ENCODE measurements at places on chromosomes 2 and 18. TPM values are rescaled to one million over a fixed set of nuclear protein-coding genes. Genes with fewer than 3 reads are reported as not detected.

- no peak for DNase-seq
Observed at GRCh38 chr18:10893196-10893595, 256.2 kb downstream of the PIEZO2 start.

GRCh38 chr2:45852450-45853150, 201.1 kb downstream of the PRKCE start:
- no peak for DNase-seq

GRCh38 chr18:62741584-62741983, 26.2 kb downstream of the PHLPP1 start:
- no peak for DNase-seq

- peak; percentile 16 for DNase-seq
Observed at GRCh38 chr2:159807183-159808031, 9.4 kb upstream of the CD302 start.

- DNase-seq, result no peak
Observed at GRCh38 chr2:197079832-197080555, 153.5 kb upstream of the PGAP1 start.

DNA sequence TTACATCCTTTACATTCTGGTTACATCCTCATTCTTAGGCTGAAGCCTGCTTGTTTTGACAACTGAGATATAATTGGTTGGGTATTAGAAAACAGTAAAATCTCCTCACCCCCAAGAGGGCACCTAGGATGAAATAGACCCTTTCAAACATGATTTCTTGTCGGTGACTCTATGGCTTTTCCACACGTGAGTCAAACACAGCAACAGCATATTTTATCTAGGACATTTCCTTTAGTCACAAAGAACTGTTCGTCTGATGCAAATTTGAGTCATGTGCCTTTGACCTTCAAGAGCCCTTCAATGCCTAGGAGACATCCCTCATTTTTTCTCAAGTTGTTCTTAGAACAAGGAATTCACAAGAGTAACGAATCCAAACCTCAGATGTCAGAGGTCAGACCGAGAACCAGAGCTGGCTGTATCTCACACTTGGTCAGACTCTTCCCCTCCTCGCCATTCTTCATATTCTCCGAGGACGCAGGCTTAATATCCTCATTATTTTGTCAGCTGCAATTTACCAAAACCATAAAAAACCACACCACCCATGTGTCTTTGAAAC, 60.5 kb upstream of the ALKAL2 start:
- DNase-seq, result no peak

DNA sequence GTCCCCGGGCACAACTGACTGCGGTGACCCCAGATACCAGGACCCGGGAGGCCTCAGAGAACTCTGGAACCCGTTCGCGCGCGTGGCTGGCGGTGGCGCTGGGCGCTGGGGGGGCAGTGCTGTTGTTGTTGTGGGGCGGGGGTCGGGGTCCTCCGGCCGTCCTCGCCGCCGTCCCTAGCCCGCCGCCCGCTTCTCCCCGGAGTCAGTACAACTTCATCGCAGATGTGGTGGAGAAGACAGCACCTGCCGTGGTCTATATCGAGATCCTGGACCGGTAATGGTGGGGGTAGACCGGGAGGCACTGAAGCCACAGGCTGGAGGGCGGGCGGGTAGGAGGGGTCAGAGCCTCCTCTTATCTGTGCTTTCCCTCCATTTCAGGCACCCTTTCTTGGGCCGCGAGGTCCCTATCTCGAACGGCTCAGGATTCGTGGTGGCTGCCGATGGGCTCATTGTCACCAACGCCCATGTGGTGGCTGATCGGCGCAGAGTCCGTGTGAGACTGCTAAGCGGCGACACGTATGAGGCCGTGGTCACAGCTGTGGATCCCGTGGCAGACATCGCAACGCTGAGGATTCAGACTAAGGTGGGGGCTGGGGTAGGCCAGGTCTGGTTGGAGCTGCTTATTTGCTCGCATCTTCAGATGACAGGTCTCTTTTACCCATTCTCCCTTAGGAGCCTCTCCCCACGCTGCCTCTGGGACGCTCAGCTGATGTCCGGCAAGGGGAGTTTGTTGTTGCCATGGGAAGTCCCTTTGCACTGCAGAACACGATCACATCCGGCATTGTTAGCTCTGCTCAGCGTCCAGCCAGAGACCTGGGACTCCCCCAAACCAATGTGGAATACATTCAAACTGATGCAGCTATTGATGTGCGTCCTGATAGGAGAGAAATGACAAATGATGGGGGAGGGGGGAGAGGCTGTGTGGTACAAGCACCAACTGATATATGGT, 780 bp downstream of the HTRA2 start:
- DNase-seq, result peak; percentile 31

- DNase-seq, result no peak
Observed at GRCh38 chr2:40456926-40457325, 5.0 kb upstream of the SLC8A1 start.

DNA sequence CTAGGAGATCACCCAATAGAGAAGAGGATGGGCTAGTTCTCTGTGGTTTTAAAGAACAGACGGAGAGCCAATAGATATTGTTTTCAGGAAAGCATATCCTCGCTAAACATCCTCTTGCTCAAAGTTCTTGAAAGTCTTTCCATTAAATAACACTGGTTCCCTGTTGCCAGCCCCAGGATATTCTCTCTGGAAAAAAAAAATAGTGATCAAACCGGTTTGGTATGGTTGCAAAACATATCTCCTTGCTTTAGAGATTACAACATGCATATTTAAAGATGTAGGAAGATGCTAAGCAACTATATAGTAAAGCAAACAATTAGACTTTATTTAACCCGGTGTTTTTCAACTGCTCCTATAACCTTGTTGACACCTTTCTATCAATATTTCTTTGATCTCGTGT, 211.4 kb downstream of the CMPK2 start:
- no peak for DNase-seq

DNA sequence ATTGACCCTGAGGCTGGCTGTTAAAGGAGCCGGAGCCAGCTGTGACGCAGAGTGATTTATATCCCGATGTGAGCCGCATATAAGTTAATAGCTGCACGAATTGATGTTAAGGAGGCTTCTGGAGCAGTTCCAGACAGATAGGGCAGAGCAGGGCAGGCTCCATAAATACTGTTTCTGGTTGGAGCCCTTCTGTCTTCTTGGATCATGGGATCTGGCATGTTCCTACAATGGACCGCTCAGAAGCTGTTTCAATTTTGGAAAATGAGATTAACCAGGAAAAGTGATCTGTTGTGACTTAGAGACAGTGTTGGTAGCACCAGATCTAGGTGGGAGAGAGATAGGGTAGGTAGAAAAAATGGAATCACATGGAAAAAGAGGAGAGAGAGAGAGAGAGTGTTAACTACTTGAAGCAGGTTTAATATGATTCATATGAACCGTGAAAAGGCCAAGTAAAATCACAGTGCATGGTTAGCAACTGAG, 4.8 kb upstream of the IGFBP5 start:
- DNase-seq, result no peak

DNA sequence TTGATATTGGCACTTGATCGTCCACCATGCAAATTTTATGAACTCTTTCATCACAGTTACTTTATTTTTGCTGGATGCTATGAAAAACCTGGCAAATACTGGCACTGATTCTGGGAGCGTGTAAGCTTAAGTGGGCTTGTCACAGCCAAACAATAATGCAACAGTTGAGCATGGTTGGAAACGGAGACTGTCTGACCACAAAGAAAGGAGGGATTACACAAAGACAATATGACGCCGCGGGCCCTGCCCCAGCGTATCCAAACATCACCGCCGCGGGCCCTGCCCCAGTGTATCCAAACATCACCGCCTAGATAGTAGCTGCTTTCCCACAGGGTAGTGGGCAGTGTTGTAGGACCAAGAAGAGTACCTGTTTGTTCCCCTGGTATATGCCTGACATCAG, 135.9 kb downstream of the PRPF40A start:
- no peak for DNase-seq

DNA sequence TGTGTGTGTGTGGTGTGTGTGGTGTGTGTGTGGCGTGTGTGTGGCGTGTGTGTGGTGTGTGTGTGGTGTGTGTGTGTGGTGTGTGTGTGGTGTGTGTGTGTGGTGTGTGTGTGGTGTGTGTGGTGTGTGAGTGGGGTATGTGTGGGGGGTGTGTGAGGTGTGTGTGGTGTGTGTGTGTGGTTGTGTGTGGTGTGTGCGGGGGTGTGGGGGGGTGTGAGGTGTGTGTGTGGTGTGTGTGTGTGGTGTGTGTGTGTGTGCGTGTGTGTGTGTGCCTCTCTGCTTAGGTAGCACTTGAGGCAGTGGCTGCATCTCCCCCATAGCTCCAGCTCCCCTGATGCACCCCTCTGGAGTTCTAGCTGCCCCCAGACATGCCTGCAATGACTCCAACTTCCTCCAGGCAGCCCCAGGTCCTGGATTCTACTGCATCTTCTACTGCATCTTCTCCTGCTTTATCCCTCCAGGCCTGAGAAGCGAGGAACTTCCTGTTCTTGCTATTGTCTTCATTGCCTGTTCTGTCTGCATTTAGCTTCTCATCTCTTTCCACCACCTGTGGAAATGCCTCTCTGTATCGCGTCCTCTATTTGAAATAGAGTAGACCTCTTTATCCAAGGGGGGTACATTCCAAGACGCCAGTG, 22.2 kb upstream of the MLPH start:
- DNase-seq, result no peak

DNA sequence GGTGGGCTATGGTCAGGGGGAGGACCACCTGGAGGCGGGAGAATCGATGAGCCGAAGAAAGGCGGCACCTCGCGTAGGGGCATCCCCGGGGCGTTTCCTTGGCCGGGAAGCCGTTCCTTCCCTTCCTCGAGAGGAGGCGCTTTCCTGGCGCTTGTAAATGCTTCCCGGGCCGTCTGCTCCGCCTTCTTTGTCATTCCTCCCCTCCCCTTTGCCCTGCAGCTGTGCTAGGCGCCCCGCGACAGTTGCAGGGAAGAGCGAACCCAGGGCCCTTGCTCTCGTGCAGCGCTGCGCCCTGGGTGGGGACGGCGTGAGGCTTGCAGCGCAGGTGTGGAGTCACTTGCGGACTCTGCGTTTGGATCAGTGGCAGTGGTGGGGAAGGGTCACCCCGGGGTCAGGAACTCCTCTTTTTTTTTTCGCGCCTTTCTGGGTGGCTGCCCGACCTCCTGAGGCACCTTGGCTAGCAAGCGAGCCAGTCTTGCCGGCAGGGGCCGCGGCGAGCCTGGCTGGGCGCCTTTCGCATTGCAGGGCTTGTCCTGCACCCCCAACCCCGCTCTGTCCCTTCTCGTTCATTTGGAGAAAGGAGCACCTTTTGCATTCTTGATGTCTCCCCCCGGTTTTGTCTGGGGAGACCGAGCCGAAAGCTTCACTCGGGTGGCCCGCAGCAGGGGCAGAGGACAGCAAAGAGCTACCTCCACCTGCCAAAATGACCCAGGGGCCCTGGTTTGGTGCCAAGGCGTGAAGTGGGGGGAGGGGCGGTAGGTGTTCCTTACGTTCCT, 858 bp downstream of the KCNS3 start:
- DNase-seq, result no peak

- DNase-seq, result no peak
Observed at GRCh38 chr18:650428-650858, 7.0 kb upstream of the TYMS start.

DNA sequence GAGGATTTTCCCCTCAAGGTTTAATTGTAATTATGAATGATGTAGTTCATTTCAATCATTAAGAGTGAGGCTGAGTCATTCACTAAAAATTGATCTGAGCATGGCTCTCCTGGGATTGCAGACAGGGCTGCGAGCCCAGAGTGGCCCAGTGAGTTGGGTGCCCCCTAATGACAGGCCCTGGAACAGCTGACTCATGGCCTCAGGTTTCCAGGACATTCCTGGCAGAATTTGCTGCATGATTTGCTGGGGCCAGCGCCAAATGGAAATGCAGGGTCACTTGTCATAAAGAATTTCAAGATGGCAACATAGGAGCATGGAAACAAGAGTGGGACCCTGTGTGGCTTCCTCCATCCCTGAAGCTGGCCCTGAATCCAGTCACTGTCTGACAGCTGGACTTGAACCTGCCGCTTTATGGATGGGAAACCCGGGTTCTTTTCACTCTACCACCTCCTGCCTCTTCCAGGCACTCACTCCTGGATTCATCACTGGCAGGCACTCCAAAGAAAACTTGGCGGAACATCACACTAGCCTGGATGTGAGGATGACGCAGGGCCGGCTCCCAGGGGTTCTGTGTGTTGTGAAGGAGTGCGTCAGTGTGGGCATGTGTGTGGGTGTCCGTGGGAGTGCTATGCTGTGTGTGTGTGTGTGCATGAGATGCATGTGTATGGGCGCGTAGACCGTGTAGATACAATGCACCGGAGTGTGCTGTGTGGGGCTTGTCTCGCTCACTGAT, 15.2 kb downstream of the OTOF start:
- DNase-seq, result peak; percentile 12

- DNase-seq, result no peak
Observed at GRCh38 chr18:59075923-59076322, 63.8 kb upstream of the SEC11C start.

DNA sequence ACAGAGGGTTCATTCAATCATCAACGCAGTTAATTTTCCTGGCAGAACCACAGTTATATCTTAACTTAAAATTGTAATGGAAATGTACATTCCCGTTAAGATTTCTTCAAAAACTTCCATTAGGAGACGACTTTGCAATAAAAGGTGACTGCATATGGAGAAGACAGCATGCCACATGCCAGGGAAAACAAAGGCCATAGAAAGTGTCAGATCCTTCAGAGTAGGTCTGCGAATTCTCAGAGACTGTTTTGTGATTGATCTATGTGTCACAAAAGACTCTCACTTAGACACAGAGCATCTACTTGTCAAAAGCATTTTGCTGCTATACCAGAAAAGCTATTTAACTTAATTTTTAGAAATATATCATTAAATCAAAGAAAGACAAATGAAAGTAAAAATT, 274.6 kb downstream of the DPP10 start:
- no peak for DNase-seq

GRCh38 chr2:29014811-29015421, 33.8 kb downstream of the TOGARAM2 start:
- peak; percentile 51 for DNase-seq

GRCh38 chr2:128386066-128386465, 67.4 kb upstream of the HS6ST1 start:
- DNase-seq, result no peak

- no peak for DNase-seq
Observed at GRCh38 chr2:199926806-199927205, 15.7 kb downstream of the C2orf69 start.

DNA sequence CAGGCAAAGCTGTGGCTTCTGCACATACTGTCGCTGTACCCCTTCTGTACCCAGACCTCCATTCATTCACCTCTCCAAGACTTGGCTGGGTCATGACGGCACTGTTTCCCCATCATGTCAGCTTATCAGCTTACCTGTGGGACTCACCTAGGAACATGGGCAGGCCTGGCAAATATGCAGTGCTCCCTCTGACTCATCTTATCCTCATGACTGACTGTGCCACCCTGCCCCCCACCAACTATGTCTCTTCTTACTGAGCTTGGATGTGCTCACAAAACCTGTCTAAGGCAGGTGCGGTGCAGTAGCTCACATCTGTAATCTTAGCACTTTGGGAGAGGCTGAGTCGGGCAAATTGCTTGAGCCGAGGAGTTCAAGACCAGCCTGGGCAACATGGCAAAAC, 152.4 kb downstream of the MGAT5 start:
- DNase-seq, result no peak

Gene TWIST2
- not detected for total RNA-seq

Gene PDE11A
- not detected for total RNA-seq

Gene EMILIN1
- total RNA-seq, result 0.22 TPM

Gene C2orf78
- total RNA-seq, result not detected

Gene SMYD1
- total RNA-seq, result not detected

Gene KCNG2
- not detected for total RNA-seq

Gene SERPINB2
- not detected for total RNA-seq

Gene RAPGEF4
- 1.4 TPM for total RNA-seq

Gene MOCOS
- not detected for total RNA-seq

Gene CXCR2
- total RNA-seq, result not detected

Gene ATG16L1
- 125 TPM for total RNA-seq

Gene CYP27A1
- not detected for total RNA-seq

Gene EVX2
- total RNA-seq, result not detected

All from CD4-positive, CD25-positive, alpha-beta regulatory T cell (primary cell).